Suprapubic skin (tissue), 4 donors: ENCODE measurements at places on chromosomes 6 and 20.
A peak's percentile ranks its signal among the peaks of the same experiment; 100 is the strongest.

DNA sequence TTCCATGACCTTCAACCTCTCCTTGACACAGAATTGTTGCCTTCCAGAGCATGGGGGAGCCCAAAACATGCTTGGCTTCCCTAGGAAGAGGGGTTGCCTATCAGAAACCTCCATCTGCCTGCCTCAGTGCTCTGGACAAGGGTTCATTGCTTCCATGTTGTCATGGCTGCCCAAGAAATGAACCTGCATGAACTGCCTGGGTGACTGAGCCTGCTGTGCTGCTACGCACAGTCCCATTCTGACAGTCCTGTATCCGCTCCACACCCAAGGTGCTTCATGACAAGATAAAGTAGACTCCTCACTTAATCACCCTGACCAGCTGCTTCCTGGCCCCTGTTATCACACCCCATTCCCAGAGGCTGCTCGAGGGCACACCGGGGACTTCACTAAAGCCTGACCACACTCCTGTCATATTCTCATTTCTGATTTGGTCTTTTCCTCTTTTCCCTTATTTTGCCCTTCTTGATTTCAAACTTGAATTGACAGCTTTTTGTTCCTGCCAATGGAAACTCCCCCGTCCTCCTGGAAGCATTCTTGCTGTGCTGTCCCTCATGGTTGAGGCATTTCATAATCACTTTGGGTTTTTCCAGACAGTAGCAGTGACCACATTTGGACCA, 31.9 kb downstream of the GMPR start:
- H3K36me3 ChIP-seq, result no peaks in the 10 kb centered on the region
- no peaks in the 10 kb centered on the region for H3K4me1 ChIP-seq
- no peak overlapping the region for H3K27ac ChIP-seq
- H3K27me3 ChIP-seq, result no peaks in the 10 kb centered on the region
- no peak for DNase-seq
- H3K4me3 ChIP-seq, result no peak overlapping the region

- no peak overlapping the region for H3K27ac ChIP-seq
- H3K4me3 ChIP-seq, result no peak overlapping the region
- no peaks in the 10 kb centered on the region for H3K27me3 ChIP-seq
- H3K36me3 ChIP-seq, result no peaks in the 10 kb centered on the region
These were observed 463.0 kb downstream of the CDKAL1 start for GRCh38 chr6:20997143-20997769.

GRCh38 chr20:53806683-53807401, 213.2 kb upstream of the ZNF217 start:
- peaks cover 6% of the 10 kb centered on the region for H3K4me1 ChIP-seq
- no peak overlapping the region for H3K4me3 ChIP-seq
- H3K36me3 ChIP-seq, result no peaks in the 10 kb centered on the region
- H3K27me3 ChIP-seq, result no peaks in the 10 kb centered on the region
- no peak for DNase-seq

- H3K36me3 ChIP-seq, result no peaks in the 10 kb centered on the region
- no peaks in the 10 kb centered on the region for H3K27me3 ChIP-seq
- H3K4me3 ChIP-seq, result no peak overlapping the region
- DNase-seq, result no peak
- H3K4me1 ChIP-seq, result no peaks in the 10 kb centered on the region
These were observed 4.5 kb upstream of the ZNF451 start for GRCh38 chr6:57085471-57085870.

- peak overlapping the region; percentile 10 for H3K27ac ChIP-seq
- peaks cover 13% of the 10 kb centered on the region for H3K36me3 ChIP-seq
- H3K4me1 ChIP-seq, result peaks cover 2% of the 10 kb centered on the region
- H3K4me3 ChIP-seq, result no peak overlapping the region
- no peak for DNase-seq
- H3K27me3 ChIP-seq, result no peaks in the 10 kb centered on the region
These were observed 7.5 kb upstream of the ZSWIM1 start for GRCh38 chr20:45873409-45874103.

DNA sequence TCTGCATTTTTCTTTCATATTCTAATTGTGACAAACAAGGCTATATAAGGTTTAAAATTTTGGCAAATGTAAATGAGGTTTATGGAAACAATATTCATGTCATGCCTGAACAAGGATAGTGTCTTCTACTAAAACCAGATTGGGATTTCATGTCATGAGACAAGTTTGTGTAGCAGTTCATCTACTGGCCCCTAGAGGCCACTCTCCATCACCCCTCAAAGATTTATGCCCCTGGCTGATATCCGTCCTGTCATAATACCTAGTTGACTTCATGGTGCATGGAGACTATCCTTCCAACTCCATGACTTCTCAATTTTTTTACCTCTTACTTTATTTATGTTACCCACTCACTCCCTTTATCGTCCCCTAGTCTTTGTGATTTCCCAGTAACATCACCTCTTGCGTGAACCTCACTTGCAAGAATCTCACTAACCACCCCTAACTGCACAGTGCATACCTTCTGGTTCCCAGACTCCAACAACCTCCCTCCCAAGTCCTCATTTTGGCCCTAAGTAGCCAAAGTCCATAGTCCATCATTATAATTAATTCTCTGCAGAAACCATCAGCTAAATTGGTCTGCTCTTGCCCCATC, 179.8 kb downstream of the TASP1 start:
- no peaks in the 10 kb centered on the region for H3K27me3 ChIP-seq
- no peak overlapping the region for H3K27ac ChIP-seq
- no peaks in the 10 kb centered on the region for H3K36me3 ChIP-seq
- no peak for DNase-seq
